ENCODE measurements at places on chromosomes 5 and 9.

DNA sequence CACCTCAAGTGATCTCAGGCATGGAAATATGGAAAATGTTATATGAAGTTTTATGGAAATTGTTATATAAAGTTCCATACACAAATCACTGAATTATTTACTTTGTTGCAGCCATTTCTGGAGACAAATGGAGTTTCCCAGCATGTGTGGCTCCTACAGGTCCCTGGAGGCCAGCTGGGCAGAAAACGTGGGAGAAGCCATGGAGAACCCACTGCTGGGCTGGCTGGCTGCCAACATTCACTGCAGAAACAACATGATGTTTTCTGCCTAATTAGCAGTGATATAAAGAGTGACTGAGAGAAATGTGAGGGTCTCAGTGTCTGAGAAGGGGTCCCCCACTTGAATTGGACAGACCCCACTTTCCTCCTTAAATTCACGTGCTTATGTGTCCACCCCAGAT is 208.8 kb upstream of the IRX2 start:
- DNase-seq: no peak

DNA sequence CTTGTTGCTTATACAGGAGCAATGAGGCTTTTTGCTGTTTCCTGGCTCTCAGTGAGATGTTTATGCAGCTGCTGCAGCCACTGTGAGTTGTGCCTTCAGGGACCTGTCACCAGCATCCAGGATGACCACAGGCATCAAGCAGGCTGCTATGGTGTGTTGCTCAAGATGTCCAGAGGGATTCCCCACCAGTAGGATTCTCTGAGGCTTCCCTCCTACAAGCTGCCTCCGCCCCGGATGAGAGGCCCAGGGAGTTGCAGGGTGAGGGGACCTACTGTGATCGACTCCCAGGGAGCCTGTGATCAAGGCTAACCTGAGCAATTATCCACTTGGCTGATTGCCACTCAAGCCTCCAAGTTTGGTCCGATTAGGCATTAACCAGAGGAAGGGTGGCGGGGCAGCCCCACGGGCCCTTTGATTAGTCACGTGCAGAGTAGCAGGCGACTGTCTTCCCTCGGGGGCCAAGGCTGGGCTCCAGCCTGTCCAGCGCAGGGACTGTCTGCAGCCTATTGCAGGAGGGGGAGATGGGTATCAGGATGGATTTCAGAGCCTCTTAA is 1.8 kb upstream of the FAT2 start:
- DNase-seq: no peak

DNA sequence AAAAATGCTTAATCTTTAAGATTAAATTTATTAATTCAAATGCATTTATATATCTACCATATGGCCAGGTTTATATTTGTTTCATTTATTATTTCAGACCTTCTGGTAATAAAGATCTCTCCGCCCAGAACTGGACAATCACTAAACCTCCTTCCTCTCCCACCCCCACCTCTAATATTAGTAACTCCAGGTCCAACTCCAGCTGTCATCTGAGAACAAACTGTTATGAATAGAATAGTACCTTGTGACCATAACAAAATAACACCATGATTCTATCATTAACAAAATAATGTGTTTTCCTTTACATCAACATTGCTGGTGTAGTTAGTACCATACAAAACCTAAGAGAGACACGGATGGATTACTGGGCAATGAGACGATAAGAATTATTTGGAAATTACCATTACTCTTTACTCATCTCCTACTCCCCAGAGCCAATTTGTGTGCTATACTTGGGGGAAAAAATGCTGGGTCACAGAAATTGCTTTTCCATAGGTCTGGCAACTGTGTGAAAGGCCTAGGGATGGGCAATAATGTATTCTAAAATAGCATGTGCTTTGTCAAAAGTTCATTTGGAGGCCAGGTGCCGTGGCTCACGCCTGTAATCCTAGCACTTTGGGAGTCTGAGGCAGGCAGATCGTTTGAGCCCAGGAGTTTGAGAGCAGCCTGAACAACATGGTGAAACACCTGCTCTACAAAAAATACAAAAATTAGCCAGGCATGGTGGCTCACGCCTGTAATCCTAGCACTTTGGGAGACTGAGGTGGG is 186.1 kb downstream of the ENC1 start:
- no peak for DNase-seq

GRCh38 chr5:113204525-113205161 is 228.0 kb downstream of the DCP2 start:
- no peak for DNase-seq

- DNase-seq: peak; percentile 50
Measured at GRCh38 chr9:83956436-83957247, 23.4 kb downstream of the HNRNPK start.

DNA sequence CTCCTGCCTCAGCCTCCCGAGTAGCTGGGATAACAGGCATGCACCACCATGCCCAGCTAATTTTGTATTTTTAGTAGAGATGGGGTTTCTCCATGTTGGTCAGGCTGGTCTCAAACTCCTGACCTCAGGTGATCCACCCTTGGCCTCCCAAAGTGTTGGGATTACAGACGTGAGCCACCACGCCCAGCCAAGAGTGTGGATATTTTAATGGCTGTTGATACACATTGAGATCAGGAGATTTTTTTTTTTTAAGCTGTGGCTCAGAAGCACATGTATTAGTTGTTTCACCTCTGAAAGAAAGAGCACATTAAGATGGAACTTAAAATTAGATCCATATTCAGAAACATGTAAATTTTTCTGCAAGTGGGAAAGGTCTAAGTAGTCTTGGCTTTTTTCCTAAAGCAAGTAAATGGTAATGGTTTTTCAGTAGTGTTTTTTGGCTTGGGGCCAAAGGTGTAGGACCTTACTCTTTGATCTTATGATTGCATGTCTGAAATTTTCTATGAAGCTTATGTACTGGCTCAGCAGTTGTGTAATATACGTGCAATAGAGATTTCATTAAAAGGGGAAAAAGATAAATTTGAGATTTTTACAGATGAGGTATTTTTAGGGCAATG is 9.9 kb downstream of the RBM27 start:
- no peak for DNase-seq

GRCh38 chr9:74771262-74771585 is 116.5 kb downstream of the TRPM6 start:
- DNase-seq: no peak

- DNase-seq: no peak
Measured at GRCh38 chr9:69380811-69381210, 55.8 kb downstream of the ENTREP1 start.
